ENCODE measurements at places on chromosomes 1 and 21.

GRCh38 chr1:34690269-34690668 is 64.6 kb upstream of the GJB5 start:
- peak; percentile 64 for DNase-seq

DNA sequence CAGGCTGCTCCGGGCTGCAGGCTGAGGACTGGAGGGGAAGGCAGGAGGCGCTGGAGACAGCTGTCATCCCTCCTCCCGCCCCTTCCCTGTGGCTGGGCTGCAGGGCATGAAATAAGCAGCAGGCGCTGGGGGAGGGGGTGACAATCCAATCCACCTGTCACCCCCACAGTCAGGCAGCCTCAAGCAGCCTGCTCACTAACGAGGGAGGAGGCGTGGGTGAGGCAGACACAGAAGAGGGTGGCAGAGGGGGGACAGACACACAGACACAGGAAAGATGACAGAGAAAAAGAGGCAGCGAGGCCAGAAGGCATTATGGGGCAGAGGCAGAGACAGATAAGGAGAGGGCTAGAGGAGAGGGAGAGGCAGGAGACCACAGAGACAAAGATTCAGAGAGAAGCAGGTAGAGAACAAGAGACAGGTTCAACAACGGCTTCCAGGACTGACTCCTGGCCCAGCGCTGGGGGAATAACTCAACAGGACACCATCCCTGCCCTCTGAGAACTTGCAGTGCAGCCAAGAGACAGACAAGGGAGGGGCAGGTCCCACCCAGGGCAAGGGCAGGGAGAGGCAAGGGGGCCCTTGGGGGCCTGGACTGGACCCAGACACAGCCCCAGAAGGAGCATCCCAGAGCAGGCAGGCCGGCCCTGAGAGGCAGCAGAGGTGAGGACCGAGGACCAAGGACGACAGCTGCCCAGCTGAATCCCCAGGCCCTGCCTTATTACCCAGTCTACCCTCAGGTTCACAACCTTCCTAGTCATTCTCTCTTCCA is 11.2 kb downstream of the MEF2D start:
- DNase-seq: no peak

DNA sequence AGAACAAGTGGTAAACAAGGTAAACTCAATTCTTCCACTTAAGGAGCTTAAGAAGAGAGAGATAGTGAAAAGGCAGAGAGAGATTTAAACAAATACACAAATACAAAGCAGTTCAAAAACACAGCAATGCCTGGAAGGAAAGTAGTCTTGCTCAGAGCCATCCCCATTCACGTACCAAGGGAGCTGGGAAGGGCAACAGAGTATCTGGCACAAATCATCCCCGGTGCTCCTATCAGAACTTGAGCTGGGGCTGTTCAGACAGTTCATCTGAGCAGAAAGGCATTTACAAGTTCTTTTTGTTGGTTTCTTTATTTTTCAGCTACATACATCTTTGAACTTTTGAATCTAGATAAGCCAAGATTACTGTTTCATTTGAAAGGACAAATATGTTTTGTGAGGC is 233.9 kb downstream of the KCNH1 start:
- no peak for DNase-seq

- no peak for DNase-seq
These were observed 387.6 kb downstream of the LTN1 start for GRCh38 chr21:28604946-28605537.

GRCh38 chr1:152442301-152442700 is 28.2 kb upstream of the CRNN start:
- DNase-seq: peak; percentile 47

- DNase-seq: no peak
These were observed 23.8 kb downstream of the CD244 start for GRCh38 chr1:160838888-160839287.

GRCh38 chr1:41463516-41463915 is 21.0 kb downstream of the EDN2 start:
- no peak for DNase-seq

DNA sequence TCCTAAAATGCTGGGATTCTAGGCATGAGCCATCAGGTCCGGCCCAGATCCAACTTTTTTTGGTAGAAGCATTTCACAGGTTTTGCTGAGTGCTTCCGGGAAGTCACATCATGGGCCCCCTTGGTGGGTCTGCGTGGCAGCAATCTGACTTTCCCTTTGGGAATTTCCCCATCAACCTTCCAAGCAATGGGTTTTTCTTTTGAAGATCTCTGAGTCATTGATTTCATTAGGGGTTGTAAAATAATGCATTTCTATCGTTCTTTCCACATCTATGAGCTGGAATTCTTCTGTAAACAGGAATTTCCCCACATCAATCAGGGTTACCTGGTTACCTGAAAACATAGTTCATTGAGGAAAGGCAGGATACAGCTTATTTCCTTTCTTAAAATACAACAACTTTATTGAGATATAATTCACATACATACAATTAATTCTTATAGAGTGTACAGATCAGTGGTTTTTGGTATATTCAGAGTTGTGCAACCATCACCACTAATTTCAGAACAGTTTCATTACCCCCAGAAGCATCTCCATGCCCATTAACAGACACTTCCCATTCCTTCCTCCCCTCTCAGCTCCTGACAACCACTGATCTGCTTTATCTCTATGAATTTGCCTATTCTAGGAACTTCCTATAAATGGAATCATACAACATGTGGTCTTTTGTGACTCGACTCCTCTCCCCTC is 9.9 kb upstream of the ZBTB17 start:
- DNase-seq: no peak

- no peak for DNase-seq
These were observed 45.3 kb upstream of the MTF2 start for GRCh38 chr1:93033785-93034184.

GRCh38 chr1:77538956-77539518 is 143.4 kb downstream of the ZZZ3 start:
- DNase-seq: no peak

All from vagina (tissue), 2 donors.